ENCODE measurements at places on chromosomes 13 and 19. TPM values are rescaled to one million over a fixed set of nuclear protein-coding genes. Genes with fewer than 3 reads are reported as not detected.

DNA sequence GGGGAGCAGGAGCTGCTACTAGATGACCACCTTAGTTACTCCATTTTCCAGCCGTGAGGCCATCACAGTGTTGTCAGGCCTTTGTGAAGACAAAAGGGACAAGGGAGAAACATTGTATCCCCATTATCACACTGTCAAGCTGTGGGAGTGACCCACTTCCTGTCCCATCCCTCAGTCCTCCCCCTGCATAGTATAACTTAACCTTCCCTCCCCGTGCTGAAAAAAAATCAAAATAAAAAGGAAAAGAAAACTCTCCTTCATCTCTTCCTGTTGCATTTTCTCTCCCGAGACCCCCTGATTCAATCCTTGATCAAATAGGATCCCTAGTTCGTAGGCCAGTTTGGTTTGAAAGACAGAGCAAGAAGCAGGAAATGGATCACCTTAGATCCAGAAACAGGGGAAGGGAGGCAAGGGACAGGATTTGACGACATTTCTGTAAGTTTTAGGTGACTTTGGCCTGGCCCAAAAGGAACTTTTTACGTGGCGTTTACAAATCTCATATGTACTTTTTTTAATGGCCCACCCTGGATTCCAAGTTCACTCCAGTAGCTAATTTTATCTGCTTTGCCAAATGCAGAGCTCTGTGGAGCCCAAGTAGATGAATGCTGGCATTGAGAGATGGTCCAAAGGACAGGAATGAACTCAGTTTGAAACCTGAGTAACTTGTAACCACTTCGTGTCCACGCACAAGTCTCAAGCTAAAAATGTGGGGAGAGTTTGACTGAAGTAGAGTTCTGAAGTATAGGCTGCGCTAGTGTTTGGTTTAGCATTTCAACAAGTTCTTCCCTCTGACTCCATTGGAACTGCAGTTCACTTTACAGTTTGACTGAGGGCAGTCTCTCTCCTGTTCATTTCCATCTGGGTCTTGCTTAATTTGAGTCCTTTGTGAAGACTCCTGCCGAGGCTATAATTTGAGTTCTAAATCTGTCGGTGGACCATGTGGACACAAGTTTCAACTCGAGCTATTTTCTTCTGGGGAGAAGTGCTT is 16.6 kb upstream of the GATAD2A start:
- DNase-seq: no peak

DNA sequence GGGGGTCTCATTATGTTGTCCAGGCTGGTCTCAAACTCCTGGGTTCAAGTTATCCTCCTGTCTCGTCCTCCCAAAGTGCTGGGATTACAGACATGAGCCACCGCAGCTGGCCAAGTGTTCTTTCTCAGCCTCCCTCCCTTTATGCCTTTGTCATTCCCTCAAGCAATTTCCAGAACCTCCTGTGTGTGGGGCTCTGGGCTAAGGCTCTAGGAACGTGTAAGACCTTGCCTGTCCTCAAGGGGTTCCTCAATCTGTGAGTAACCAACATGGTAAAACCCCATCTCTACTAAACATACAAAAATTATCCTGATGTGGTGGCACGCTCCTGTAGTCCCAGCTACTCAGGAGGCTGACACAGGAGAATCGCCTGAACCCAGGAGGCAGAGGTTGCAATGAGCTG is 15.5 kb upstream of the SPACA4 start:
- DNase-seq: no peak

The ATP4A gene
- not detected for total RNA-seq

GRCh38 chr13:99909836-99910619 is 61.5 kb downstream of the ZIC5 start:
- DNase-seq: no peak

- DNase-seq: peak; percentile 79
Observed at GRCh38 chr19:47124937-47125668, 5.5 kb upstream of the SAE1 start.

The KASH5 gene
- total RNA-seq: not detected

The RFPL4A gene
- total RNA-seq: not detected

DNA sequence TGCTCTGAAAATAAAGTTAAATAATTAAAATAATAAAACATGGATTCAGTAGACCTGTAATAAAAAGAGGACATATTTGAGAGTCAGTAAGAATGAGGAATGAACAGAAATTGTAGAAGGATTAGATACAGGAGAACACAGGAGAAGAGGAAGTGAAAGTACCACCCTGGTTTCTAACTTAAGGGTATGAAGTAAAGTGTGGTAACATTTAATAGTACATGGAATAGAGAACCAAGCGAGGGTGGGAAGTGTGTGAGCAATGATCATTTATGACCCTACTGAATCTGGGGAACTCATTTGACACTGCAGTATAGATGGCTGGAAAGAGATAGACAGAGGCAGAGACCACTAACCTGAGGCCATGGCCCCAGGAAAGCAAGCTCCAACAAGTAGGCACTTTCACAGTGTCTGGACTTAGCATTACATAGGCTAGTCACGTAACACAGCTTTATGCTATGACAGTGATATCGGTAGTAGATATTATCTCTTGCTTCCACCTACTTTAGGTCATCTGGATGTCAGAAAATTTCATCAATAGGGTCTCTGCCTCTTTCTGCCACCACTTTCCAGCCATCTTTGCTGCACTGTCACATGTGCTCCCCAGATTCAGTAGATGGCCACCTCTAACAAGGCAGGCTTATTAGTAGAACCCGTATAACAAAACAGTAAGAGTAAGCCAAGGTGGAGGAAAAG is 633.9 kb upstream of the MIR17HG start:
- DNase-seq: no peak

DNA sequence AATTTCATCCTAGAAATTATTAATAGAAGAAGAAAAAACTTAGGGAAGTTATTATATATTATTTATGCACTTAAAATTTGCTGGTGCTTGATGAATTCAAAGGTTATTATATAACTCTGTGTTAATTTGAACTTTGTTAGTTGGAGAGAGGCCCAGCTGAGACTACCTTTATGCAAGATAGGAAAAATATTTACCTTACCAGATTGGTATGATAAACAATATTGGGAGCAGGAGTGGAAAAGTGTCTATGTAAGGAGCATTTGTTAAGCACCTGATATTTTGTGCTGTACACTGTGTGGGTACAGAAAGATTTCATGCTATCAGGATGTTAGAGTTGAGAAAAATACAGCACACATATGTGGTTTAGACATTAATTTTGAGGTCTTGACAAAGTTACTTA is 357.2 kb downstream of the OXGR1 start:
- no peak for DNase-seq

- peak; percentile 82 for DNase-seq
Observed at GRCh38 chr19:14366529-14366928, 14.7 kb upstream of the ADGRE5 start.
